ENCODE measurements at places on chromosomes 11 and 22.
A peak's percentile ranks its signal among the peaks of the same experiment; 100 is the strongest.

- no peak for ATAC-seq
Observed at GRCh38 chr22:50082197-50082715, 3.0 kb downstream of the MLC1 start.

DNA sequence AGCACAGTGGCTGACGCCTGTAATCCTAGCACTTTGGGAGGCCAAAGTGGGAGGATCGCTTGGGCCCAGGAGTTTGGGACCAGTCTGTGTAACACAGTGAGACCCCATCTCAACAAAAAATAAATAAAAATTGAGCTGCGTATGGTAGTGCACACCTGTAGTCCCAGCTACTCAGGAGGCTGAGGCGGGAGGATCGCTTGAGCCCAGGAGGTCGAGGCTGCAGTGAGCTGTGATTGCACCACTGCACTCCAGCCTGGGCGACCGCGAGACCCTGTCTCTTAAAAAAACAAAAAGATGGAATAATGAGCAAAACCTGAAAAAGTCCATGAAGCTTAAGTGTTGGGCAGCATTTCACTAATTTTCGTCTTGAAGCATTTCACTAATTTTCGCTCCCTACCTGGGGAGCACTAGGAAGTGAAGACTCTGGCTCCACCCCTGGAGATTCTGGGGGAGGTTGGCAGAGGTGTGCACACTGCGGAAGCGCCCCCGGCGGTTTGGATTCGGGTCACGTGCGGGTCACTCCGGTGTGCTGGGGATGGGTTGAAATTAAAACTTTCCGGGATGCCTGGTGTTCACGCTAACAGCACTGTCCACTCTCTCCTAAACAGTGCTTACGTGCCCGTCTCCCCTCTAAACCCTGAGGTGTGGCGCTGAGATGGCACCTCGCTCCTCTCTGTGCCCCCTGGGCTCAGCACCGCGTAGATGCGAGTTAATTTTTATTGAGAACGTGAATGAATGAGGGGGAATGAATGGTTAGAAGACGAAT lies 906 bp upstream of the NAA40 start:
- peak; percentile 33 for ATAC-seq

GRCh38 chr22:47167056-47167455 lies 404.6 kb downstream of the TBC1D22A start:
- no peak for ATAC-seq

DNA sequence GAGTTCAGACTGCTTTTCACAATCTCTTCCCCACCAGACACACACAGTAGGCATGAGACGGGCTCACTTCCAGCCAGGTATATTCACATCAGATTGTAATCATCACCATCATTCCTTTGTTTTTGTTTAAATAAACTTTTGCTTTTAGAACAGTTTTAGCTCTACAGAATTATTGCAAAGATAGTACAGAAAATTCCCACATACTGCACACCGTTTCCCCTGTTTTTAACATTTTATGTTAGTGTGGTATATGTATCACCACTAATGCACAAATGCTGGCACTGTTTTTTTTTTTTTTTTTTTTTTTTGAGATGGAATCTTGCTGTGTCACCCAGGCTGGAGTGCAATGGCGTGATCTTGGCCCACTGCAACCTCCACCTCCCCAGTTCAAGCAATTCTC lies 83.3 kb upstream of the ANO1 start:
- no peak for ATAC-seq

- ATAC-seq = no peak
Observed at GRCh38 chr11:104205838-104206237, 41.9 kb upstream of the PDGFD start.

- ATAC-seq = no peak
Observed at GRCh38 chr22:28031383-28031922, 112.4 kb upstream of the PITPNB start.

- no peak for ATAC-seq
Observed at GRCh38 chr22:30292069-30292970, 3.0 kb upstream of the CASTOR1 start.

GRCh38 chr11:120028181-120028896 lies 109.6 kb downstream of the TRIM29 start:
- ATAC-seq = no peak

GRCh38 chr11:16337421-16338213 lies 18.7 kb downstream of the SOX6 start:
- no peak for ATAC-seq

GRCh38 chr11:94776351-94777321 lies 8.5 kb downstream of the AMOTL1 start:
- ATAC-seq = peak; percentile 75

GRCh38 chr22:37753746-37754145 lies 54.0 kb upstream of the GCAT start:
- peak; percentile 1 for ATAC-seq

GRCh38 chr22:49047447-49047846 lies 780.2 kb downstream of the BRD1 start:
- ATAC-seq = no peak

GRCh38 chr11:89490981-89491690 lies at the start of gene NOX4:
NOX4 (minus strand) TSS chr11:89491375; CDS start chr11:89491246, 129 bp downstream.
- peak; percentile 96 for ATAC-seq

- no peak for ATAC-seq
Observed at GRCh38 chr11:108025387-108026080, 16.8 kb downstream of the CUL5 start.

DNA sequence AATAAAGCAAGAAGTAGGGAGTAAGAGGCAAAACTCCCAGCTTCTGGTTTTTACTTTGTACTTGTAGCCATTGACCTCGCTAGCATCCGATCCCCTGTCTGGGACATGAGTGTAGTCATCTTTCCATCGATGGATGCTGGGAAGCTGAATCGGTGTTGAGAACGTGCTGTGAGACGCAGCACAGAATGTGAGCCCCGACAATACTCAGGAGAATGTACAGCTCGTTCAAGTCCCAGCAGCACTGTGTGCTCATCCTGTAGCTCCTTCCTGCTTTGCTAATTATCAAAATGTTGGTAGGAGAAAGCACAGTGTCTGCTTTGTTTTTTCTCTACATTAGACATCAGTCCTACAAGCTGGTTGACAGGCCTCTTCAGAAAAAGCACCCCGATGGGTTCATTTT lies 56.6 kb downstream of the JAM3 start:
- peak; percentile 29 for ATAC-seq

- no peak for ATAC-seq
Observed at GRCh38 chr11:128156486-128156885, 430.9 kb downstream of the ETS1 start.

- ATAC-seq = no peak
Observed at GRCh38 chr11:43788421-43788820, 92.2 kb upstream of the ALKBH3 start.

GRCh38 chr11:76314741-76315090 lies 66.2 kb downstream of the THAP12 start:
- peak; percentile 40 for ATAC-seq

DNA sequence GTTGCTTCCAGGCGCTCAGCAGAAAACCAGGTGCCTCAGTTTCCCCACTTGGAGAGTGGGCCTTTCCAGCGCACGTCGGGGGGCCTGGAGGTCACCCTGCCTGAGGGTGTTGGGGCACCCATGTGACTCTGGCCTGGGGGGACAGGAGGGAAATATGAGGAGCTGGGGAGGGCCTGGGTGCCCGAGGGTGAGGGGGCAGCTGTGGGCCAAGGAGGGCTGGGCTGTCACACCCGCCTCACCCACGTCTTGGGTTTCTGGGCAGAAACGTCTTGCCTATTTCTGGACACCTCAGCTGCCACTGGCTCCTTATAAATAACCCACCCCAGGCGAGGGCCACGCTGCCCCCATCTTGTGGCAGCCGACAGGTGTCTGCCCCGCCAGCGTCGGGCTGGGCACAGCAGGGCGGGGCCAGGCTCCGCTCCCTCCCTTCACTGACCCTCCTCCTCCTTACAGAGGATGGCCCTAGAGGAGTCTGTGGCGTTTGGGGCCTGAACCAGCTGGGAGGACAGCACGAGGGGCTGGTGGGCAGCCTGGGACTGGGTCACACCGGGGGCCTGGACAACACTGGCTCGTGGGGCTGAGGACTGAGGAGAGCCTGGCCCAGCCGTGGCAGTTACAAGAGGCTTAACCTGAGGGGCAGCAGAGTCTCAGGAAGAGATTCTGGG lies 1.5 kb downstream of the TNNT3 start:
- ATAC-seq = no peak

GRCh38 chr11:12838463-12839123 lies 164.4 kb downstream of the TEAD1 start:
- no peak for ATAC-seq

- ATAC-seq = peak; percentile 46
Observed at GRCh38 chr11:17813391-17814059, 78.9 kb downstream of the KCNC1 start.

DNA sequence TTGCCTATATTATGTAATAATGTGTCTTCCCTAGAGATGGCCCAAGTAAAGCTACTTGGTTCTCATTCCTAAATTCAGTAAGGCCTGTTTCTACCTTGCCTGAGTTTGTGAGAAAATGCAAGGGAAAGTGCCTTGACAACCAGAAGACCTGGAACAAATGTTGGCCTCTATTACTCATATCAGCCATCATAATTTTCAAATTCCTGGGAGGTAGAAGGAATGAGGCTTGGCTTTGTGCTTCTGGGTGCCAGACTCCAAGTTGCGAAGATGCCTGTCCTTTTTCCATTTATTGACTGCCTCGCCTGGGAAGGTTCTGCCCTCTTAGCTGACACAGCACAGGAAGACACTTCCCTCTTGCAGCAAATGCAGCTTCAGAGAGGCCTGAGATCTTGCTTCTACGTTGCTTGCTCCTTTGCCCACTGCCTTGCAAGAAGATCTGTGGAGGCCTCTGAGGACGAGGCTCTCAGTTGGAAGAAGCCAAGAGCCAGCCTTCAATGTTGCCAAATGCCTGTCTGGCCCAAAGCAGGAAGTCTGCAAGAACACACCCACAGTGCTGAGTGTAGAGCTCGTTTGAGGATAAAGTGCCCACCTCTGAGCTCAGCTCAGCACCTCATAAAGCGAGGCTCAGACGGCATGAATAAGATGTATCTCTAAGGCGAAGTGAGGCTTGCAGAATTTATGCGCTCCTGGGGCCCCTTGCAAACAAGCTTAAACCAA lies 120.1 kb downstream of the GALNT18 start:
- ATAC-seq = no peak

GRCh38 chr11:3747704-3748103 lies 49.6 kb downstream of the NUP98 start:
- ATAC-seq = no peak

- ATAC-seq = no peak
Observed at GRCh38 chr11:43784866-43785265, 95.8 kb upstream of the ALKBH3 start.

DNA sequence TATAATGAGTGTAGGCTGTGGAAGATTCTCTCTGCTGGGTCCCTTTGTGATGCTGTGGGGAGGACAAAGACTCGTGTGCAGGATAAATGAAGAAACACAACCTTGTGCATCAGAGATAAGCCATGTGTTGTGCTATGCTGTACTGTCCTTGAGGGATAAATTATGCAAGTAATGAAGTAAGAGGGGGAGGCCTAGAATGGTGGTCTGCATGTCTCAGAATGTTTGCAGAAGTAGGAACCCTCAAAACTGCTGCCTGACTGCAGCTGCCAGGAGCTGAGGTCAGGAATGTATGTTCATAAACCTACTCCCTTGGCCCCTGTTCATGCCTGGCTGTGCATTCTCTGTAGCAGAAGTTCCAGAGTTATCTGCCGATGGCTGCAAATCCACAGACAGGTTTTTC lies 4.6 kb upstream of the SMCO4 start:
- no peak for ATAC-seq

DNA sequence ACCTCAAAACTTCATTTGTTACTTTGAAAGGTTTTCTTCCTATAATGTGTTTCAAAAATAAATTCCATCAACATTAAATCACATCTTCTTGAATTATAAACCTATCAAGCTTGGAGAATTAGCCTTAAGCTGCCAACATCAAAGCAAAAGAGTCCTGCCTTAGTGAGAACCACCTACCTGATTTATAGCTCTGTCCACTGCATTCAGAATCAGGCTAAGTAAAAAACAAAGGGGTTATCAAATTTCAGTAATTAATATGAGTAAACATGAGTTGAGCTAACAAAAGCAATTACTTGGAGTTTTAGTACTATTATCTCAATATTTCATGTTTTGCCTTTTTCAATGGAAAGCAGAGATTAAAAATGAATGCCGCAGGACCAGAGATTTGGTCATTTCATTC lies 73.9 kb downstream of the CADM1 start:
- ATAC-seq = no peak

DNA sequence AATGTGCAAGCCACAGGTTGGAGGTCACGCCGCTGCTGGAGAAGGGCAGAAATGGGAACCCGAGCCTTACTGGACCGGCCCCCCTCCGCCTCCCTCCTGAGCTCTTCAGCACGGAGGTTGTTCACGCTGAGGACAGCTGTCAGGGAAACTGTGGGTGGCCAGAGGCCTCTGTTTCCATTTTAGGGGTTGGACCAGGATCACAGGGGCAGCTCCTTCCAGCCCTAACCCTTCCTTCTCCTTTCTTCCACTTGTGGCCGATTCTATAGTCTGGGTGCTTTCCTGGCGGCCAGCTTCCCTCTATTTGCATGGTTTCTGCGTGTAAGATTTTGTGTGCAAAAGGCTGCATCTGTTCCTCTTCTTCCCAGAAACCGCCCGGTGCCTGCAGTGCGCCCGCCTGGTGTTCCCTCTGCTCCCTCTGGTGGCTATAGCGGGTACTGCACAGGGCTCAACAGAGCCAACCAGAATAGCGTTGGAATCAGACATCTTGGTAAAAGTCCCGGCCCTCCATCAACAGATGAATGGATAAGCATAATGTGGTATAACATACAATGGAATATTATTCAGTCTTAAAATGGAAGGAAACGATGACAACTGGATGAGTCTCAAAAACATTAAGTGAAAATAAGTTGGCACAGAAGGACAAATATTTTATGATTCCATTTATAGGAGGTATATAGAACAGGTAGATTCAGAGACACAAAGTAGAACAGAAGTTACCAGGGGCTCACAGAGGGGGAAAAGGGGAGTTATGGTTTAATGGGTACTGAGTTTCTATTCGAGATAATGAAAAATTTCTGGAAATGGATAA lies 8.4 kb upstream of the SLC22A8 start:
- ATAC-seq = peak; percentile 97

- no peak for ATAC-seq
Observed at GRCh38 chr11:17802491-17802890, 67.9 kb downstream of the KCNC1 start.

DNA sequence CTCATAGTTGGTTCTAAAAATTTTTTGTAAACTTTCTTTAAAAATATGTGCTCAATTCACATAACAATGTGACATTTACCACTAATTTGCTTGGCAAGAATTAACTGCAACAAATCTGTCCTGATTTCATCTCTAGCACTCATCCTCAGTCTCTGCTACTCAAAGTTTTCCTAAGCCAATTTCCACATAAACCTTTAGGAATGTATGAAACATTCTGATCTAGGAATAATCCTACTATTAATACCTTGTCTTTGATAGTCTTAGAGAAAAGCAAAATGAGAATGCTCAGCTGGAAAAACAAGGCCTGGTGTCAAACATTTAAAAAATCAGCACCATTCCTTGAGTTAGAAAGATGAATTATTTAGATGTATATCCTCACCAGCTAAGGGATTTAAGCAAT lies 114.3 kb downstream of the CD44 start:
- ATAC-seq = peak; percentile 66

All from SK-N-SH treated with all-trans-retinoic acid at 6 μM for 48 hours (cell line).